Memory B cell (primary cell): ENCODE measurements at places on chromosomes 3 and 15.

DNA sequence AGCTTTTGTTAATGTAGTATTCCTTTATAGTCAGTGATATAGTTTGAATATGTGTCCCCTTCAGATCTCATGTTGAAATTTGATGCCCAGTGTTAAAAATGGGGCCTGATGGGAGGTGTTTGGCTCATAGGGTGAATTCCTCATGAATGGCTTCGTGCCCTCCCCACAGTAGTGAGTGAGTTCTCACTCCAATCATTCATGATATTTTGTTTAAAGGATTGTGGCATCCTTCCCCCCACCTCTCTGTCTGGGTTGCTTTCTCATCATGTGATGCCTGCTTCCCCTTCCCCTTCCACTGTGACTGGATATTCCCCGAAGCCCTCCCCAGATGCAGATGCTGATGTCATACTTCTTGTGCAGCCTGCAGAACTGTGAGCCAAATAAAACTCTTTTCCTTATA is 649.8 kb upstream of the NR2F2 start:
- DNase-seq, result no peak

DNA sequence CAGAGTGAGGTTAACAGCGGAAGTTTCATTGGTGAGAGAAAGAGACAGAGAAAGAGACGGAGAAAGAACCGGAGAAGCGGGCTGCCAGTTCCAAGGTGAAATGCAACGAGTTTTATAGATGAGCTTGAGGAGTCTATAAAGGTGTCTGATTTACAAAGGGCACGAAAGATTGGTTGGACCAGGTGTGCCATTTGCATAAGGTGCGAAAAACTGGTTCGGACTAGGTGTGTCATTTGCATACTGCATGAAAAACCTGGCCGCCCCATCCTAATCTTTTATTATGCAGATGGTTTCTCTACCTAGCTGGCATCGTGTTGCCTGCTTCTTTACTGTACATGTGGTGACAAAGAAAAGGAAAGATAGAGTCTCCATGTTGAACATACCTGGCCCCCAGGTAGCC is 253.8 kb upstream of the IGF1R start:
- no peak for DNase-seq

GRCh38 chr3:30996467-30996866 is 102.0 kb upstream of the GADL1 start:
- no peak for DNase-seq

DNA sequence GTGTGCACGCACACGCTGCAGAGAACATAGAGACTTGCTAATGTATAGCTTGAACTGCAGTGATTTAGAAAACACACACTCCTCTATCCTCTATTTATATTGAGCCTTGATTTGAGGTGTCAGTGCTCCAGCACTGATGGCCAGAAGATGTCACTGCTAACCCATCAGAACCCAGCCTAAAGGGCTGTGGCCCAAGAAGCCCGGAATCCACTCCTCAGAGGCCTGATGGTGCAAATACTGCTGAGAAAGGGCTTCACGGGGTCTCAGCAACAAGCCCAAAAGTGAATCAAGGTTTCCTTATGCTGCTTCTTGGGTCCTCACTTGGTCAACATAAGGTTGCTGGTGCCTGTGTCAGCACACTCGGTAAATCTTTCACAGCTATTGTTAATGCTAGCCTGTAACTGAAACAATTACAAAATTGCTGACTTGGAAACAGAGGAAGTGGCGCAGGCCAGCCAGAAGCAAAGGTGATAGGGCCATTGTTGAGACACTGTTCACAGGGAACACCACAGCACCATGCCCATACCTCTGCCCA is 60.3 kb downstream of the HEG1 start:
- peak; percentile 48 for DNase-seq

DNA sequence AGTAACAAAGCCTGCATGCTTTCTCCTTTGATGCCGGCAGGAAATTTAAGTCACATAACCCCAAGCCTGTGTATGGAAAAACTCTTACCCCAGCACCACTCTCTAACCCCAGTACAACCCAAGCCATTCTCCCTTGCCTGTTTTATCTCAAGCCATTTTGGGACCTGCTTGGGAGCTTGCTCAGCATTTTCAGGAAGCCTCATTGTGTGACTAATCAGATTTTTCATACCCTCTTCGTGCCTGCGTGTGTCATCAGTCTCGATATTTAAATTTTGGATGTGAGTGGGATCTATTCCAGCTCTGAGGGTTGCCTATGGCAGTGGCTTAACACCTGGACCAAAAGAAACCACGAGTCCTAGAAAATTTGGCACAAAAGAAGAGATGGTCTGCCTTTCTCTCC is 426.2 kb downstream of the SQOR start:
- DNase-seq, result no peak

- no peak for DNase-seq
These were observed 35.3 kb downstream of the SRGAP3 start for GRCh38 chr3:9214185-9214584.

DNA sequence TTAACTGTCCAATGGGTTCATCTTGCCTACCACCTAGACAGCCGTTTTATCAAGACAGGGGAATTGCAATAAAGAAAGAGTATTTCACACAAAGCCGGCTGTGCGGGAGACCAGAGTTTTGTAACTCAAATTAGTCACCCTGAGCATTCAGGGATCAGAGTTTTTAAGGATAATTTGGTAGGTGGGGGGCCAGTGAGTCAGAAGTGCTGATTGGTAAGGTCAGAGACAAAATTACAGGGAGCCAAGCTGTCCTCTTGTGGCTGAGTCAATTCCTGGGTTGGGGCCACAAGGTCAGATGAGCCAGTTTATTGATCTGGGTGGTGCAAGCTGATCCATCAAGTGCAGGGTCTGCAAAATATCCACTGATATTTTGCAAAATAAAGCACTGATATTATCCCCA is 29.9 kb upstream of the GPD1L start:
- DNase-seq, result no peak

GRCh38 chr3:121895121-121895520 is 920 bp downstream of the SLC15A2 start:
- no peak for DNase-seq

- no peak for DNase-seq
These were observed 697.0 kb downstream of the IGSF11 start for GRCh38 chr3:118337649-118338048.

DNA sequence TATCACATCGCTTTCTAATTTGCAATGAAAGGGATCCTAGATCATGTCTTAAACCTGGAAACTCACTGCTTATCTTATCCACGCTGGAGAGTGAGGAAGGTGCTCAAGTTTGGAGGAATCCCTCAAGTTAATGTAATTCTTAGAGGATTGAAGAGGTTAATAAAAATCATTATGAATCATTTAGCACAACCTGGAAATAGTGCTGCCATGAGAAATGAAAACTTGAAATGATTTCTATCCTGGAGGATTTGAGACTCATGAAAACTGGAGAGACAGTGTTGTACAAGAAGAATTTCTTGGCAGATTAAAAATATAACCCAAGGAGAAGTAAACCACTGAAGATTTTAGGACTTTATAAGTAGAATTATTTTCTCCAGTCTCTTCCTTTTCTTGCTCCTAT is 125.9 kb downstream of the ADAMTS9 start:
- DNase-seq, result no peak

DNA sequence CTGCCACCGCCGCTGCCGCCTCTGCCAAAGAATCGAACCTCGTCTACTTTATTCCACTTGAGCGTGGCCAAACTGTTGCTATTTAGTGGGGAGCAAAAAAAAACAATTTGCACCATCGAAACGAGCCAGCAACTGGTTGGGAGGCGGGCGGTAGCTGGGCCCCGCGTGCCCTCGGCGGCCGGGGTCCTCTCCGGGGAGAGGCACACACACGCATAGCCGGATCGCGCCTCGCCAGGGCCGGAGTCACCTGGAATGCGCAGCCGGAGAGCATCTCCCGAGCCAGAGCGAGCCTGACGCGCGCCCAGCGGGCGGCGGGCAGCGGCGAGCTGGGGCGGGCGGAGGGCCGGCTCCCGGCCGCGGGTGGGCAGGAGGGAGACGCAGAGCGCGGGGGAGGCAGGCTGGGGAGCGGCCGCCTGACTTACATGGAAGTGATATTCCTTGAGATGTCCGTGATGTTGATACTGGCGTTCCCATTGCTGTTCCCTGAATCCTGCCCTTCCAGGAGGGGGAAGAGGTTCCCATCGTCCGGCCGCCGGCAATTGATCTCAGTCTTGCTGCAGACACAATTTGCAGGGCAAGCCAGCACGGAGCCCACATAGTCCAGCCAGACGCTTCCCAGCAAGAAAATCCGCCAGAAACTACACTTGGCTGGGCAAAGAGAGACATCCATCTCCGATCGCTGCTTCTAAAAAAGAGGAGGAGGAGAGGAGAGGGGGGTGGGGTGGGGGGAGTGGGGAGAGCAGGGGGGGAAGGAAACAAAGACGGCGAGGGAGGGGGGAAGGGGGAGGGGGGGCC is 858 bp downstream of the NTRK3 start:
- DNase-seq, result no peak

- DNase-seq, result no peak
These were observed 91.5 kb upstream of the ADAMTS17 start for GRCh38 chr15:100433304-100433703.

GRCh38 chr3:185335799-185336198 is 27.1 kb upstream of the MAP3K13 start:
- no peak for DNase-seq

- DNase-seq, result no peak
These were observed 87.2 kb upstream of the KLF13 start for GRCh38 chr15:31239409-31239808.

GRCh38 chr3:143897576-143898295 is 49.5 kb upstream of the SLC9A9 start:
- no peak for DNase-seq

GRCh38 chr15:60392986-60393790 is 4.6 kb downstream of the ANXA2 start:
- DNase-seq, result no peak

DNA sequence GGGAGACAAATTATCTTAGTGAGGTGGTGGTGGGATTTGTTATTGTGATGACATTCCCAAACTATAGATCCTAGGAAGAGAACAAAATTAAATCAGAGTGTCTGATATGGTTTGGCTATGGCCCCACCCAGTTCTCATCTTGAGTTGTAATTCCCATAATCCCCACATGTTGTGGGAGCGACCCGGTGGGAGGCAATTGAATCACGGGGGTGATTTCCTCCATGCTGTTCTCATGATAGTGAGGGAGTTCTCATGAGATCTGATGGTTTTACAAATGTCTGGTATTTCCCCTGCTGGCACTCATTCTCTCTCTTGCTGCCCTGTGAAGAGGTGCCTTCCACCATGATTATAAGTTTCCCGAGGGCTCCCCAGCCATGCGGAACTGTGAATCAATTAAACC is 62.0 kb downstream of the RPL22L1 start:
- no peak for DNase-seq

DNA sequence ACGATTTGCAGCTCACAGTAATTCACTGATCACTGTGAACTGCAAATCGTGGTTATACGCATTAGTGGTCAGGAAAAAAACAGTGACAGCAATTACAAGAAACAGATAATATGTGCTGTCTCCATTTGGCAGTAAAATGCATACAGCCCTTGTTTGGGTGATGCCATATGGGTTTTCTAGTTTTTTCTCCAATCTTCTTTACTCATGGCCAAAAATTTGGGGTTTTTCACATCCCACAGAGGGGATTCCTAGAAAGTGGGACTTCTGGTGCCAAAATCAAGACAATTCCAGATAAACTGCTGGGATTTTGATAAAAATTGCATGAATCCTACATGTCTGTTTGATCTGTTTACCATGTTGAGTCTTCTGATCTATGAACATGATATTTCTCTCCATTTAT is 15.6 kb downstream of the NDN start:
- DNase-seq, result no peak
